NCI-H146 (cell line): ENCODE measurements at places on chromosomes 7 and 10.

- DNase-seq = no peak
Measured at GRCh38 chr10:23927576-23928325, 281.2 kb upstream of the KIAA1217 start.

GRCh38 chr7:28988091-28988490 lies 30.0 kb upstream of the TRIL start:
- no peak for DNase-seq

DNA sequence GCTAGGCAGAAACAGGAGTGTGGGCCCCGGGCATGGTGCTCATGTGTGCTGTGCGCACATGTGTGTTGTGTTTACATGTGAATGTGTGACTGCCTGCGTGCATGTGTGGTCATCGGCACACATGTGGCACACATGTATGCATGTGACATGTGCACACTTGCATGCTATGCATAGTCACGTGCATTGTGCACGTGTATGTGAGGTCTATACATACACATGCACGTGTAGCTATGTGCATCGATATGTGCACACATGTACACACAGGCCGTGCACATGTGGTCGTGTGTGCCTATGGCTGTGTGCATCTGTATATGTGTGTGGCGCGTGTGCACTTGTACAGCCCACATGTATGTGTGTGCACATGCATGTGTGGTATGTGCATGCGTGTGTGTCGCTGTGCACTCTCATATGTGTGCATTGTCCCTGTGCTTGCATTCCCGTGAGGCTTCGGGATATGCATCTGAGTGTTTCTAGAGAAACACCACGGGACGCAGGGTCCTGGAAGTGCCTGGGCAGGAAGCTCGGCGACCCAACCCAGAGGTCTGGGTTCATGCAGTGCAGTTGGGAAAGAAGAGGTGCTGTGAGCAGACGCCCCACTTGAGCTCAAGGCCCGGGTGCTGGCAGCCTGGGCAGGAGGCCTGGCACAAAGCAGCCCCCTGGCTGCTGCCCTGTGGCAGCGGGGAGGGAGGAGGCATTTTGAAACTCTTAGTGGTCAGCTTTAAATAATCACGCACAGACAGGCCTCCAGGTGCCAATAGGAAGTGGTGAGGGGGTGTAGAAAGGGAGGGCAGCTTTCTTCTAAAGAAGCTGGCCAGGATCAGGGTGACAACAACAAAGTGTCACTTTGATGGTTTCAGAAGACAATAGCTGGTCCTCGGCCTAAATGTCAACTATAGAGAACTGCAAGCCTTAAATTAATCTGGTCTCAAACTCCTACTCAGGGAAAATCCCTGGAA lies 410.0 kb upstream of the MGMT start:
- DNase-seq = no peak

DNA sequence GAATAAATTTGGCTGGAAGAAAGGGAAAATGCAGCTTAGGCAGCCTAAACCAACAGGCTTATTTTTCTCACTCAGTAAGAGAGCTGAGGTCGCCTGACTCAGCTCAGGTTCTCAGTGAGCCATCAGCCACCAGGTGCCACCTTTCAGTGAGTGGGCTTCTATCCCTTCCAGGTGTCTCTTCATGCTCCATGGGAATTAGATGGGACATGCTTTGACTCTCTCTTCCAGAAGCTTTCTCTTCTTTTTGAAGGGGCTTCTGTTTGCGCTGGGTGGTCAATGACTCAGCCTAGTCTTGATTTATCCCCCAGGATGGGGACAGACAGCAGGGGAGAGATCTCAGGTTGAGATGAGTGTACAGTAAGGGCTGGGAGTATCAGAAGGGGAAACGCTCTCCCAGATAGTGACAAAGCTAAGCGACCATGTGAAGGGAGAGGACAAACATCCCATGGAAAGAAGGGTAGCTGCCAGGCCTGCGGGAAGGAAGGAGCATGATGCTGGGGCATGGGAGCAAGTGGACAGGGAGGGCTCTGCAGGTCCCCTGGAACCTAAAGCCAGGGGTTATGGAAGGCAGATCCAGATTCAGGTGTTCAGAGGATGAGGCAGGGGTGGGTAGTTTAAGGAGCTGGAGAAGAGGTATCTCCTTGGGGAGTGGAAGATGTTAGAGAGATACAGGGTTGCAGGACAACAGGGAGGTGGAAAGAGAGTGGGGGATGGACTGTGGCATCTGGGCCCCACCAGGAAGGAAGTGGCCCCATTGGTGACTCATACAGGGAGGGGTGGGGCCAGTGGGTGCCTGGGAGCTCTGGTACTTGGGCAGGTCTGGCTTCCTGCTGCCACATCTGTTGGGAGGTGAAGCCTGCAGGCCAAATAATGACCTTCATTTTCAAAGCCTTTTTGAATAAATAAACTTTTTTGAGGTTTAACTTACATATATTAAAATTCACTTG lies 32.5 kb downstream of the OGDH start:
- DNase-seq = no peak

DNA sequence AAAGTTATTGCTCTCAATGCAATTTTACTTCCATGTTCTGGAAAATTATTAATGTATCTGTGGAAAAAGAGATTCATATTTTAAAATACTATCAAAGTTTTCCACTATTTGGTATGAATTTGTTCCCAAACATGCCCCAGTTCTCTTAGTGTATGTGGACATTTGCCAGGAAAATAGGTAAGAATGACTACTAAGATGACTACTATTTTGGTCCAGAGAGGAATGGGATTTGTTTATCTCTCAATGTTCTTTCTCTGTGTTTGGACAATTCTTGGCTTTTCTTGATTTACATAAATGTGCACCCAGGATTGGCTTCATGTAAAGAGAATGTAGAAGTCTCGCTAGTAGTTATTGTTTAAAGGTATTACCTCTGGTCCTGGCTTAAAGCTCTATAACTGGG lies 60.3 kb upstream of the POT1 start:
- DNase-seq = no peak

- DNase-seq = no peak
Measured at GRCh38 chr10:99233000-99233688, 2.5 kb downstream of the HPSE2 start.

DNA sequence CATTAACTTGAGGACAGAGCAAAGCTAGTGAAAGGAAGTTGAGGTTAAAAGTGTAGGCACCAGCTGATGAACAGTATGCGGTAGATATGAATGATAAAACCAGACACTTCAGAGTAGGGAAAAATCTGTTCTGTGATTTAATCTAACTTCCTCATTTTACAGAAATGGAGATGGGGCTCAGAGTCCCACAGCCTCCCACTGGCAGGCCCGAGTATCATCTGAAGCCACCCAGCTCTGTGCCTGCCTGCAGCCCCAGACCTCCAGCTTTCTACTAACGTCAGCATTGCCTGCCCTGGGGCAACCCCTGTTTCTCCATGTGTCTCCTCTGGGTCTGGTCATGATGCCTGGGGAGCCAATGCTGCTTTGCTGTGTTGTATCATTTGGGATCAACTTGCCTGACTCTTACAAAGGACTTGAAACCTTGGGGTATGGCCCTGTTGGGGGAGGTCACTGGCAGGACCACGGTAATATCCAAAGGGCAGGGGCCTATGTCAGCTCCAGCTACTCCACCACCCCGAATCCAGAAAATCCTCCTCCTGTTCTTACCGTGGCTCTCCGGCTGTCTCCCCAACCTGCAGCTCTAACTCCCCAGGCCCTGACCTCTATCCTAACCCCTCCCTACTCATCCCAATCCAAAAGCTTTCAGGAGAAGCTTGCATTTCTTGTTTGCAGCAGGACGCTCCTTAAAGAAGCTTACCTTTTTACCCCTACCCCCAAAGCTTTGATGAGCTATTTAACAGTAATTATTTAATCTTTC lies 56.2 kb upstream of the NPY start:
- DNase-seq = peak; percentile 2

GRCh38 chr7:112300831-112301407 lies 94.4 kb downstream of the ZNF277 start:
- DNase-seq = no peak

DNA sequence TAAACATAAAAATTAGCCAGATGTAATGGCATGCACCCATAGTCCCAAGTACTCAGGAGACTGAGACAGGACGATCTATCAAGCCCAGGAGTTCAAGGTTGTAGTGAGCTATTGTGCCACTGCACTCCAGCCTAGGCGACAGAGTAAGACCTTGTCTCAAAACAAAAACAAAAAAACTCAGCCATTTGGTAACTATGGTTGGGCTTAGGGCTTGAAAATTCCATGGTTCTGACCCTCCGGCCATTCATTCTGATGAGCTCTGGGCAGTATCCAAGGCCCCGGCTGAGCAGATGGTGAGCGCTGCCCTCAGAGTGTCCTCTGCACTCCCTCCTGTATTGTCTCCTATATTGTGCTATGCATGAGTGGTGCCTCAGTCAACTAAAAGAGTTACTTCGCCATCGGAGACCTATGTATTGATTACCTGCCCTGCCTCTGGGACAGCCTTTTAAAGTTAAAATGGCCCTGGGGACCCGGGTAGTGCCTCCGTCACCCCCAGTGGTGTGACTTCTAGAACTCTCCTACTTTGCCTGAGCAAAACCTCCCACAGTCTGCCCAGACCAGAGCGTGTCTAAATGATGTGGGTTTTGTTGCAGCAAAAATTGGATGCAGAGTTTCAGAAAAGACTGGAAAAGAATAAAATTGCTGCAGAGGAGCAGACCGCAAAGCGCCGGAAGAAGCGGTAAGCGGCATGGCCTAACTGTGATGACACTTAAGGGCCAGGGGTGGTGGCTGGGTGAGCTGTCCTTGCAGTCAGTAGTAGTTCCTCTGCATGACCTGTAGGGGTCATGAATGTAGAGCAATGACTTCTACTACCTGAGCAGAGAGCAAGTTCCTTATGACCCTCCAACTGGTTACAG lies 8.1 kb downstream of the PRKRIP1 start:
- peak; percentile 53 for DNase-seq

GRCh38 chr7:108286290-108286904 lies 156.2 kb upstream of the LAMB4 start:
- DNase-seq = no peak

GRCh38 chr7:786472-787255 lies 45.6 kb upstream of the SUN1 start:
- peak; percentile 29 for DNase-seq

DNA sequence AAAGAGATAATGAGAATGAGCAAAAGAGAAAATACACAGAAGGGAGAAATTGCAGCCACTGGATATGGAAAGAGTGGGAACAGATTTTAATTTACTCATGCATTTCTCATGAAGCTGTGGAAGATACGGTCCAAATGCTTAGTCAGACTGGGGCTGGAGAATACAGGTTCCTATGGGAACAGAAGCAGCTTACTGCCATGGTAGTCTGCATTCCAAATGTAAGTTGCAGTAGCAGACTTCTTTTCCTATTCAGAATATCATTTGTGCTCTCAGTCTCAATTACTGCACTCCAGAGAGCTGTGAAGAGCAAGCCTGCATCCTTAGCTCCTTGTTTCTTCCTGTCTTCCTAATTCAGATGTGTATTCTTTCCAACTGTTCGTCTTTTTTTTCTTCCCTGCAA lies 190.8 kb upstream of the TMEM196 start:
- no peak for DNase-seq

GRCh38 chr10:30199376-30200016 lies 140.1 kb upstream of the JCAD start:
- peak; percentile 69 for DNase-seq
